ENCODE measurements at places on chromosomes 3 and 15. TPM values are rescaled to one million over a fixed set of nuclear protein-coding genes. Genes with fewer than 3 reads are reported as not detected.

GRCh38 chr3:149891621-149892020, 78.6 kb downstream of the RNF13 start:
- no peak overlapping the region for H3K4me3 ChIP-seq
- H3K27me3 ChIP-seq: no peaks in the 10 kb centered on the region
- peaks cover 4% of the 10 kb centered on the region for H3K4me1 ChIP-seq

- H3K4me3 ChIP-seq: no peak overlapping the region
- no peaks in the 10 kb centered on the region for H3K27me3 ChIP-seq
- peaks cover 6% of the 10 kb centered on the region for H3K36me3 ChIP-seq
- no peaks in the 10 kb centered on the region for H3K4me1 ChIP-seq
- no peak for DNase-seq
These were observed 118.4 kb downstream of the FGF12 start for GRCh38 chr3:192608726-192609600.

PLA2G4D gene
- 0.07 TPM for total RNA-seq

DNA sequence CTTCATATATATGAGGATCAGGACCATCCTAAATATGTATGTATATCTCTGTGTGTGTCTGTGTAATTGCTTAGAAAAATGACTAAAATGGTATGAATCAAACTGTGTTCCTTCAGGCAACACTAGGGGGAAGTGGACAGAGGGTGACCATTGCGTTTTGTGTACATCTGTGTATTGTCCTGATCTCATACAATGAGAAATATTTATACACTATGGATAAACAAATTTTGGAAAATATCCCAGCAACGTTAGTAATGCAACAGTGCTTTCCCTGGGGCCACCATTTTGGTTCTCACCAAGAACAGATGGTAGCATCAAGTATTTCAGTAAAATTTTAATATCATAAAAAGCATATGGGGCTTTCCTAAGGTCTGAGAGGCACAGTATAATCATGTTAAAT, 130.1 kb downstream of the PTPRG start:
- H3K36me3 ChIP-seq: peaks cover 5% of the 10 kb centered on the region
- no peak for DNase-seq
- H3K27ac ChIP-seq: peak overlapping the region; percentile 82
- H3K4me1 ChIP-seq: peaks cover 91% of the 10 kb centered on the region

- no peak for DNase-seq
- H3K27ac ChIP-seq: no peak overlapping the region
- no peaks in the 10 kb centered on the region for H3K4me1 ChIP-seq
- H3K27me3 ChIP-seq: no peaks in the 10 kb centered on the region
These were observed 112.8 kb downstream of the CHDH start for GRCh38 chr3:53733446-53733845.

- peaks cover 14% of the 10 kb centered on the region for H3K36me3 ChIP-seq
- H3K4me3 ChIP-seq: no peak overlapping the region
- peak overlapping the region; percentile 78 for H3K27ac ChIP-seq
- H3K4me1 ChIP-seq: peaks cover 30% of the 10 kb centered on the region
These were observed 80.9 kb downstream of the NECTIN3 start for GRCh38 chr3:111152496-111152895.

SPESP1 gene
- total RNA-seq: not detected

SENP2 gene
- 55.0 TPM for total RNA-seq

CCRL2 gene
- total RNA-seq: not detected

KY gene
- not detected for total RNA-seq

DNA sequence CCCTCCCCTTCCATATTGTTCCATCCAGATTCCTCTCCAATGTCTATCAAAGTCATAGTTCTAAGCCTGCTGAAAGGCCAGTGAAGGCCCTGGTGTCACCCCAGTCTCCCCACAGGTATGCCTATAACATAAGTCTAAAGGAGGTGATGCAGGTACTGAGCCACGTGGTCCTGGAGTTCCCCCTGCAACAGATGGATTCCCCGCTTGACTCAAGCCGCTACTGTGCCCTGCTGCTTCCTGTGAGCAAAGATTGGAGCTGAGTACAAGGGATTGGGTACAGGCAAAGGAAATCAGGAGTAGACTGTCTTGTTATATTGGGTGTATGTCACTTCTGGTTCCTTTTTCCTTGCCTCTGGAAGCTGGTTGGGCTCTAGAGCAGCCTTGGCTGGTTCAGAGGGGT, 8.2 kb downstream of the EIF2B5 start:
- DNase-seq: no peak
- H3K27ac ChIP-seq: no peak overlapping the region
- no peaks in the 10 kb centered on the region for H3K27me3 ChIP-seq
- H3K4me3 ChIP-seq: no peak overlapping the region
- H3K36me3 ChIP-seq: peaks cover 40% of the 10 kb centered on the region
- H3K4me1 ChIP-seq: no peaks in the 10 kb centered on the region

GRCh38 chr3:139979991-139980390, 45.0 kb downstream of the CLSTN2 start:
- no peaks in the 10 kb centered on the region for H3K27me3 ChIP-seq
- H3K36me3 ChIP-seq: no peaks in the 10 kb centered on the region
- DNase-seq: no peak
- no peak overlapping the region for H3K27ac ChIP-seq

- no peak overlapping the region for H3K27ac ChIP-seq
- no peaks in the 10 kb centered on the region for H3K36me3 ChIP-seq
- no peaks in the 10 kb centered on the region for H3K27me3 ChIP-seq
- DNase-seq: no peak
- H3K4me1 ChIP-seq: peaks cover 10% of the 10 kb centered on the region
- H3K4me3 ChIP-seq: no peak overlapping the region
These were observed 96.7 kb downstream of the TP63 start for GRCh38 chr3:189727898-189728297.

- no peak for DNase-seq
- no peaks in the 10 kb centered on the region for H3K36me3 ChIP-seq
- H3K4me1 ChIP-seq: peaks cover 2% of the 10 kb centered on the region
- H3K27ac ChIP-seq: no peak overlapping the region
These were observed 403.4 kb upstream of the SUCLG2 start for GRCh38 chr3:68057637-68058320.

MCCC1 gene
- 19.5 TPM for total RNA-seq

- H3K27ac ChIP-seq: no peak overlapping the region
- H3K36me3 ChIP-seq: no peaks in the 10 kb centered on the region
- peaks cover 2% of the 10 kb centered on the region for H3K27me3 ChIP-seq
- DNase-seq: no peak
- no peaks in the 10 kb centered on the region for H3K4me1 ChIP-seq
These were observed 84.5 kb upstream of the GALNT15 start for GRCh38 chr3:16090024-16090423.

DNA sequence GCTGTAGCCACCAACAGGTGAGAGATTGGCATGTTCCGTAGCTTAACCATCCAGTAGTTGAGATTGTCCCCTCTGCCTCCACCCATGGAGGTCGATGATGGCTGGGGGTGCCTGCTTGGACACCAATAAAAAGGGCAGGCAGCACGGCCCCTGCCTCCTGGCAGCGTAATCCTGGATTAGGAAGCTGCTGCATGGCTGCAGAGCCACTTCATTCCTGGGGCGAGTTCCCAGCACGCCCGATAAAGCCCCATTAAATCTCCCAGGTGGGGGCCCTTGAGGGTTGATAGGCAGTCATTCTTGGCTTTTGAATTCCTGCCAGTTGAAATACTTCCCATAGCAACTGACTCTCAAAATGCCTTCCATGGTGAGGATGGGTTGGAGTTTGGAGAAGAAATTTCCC, 67.8 kb downstream of the PLXNA1 start:
- no peak for DNase-seq
- H3K4me1 ChIP-seq: no peaks in the 10 kb centered on the region
- no peak overlapping the region for H3K27ac ChIP-seq

DNA sequence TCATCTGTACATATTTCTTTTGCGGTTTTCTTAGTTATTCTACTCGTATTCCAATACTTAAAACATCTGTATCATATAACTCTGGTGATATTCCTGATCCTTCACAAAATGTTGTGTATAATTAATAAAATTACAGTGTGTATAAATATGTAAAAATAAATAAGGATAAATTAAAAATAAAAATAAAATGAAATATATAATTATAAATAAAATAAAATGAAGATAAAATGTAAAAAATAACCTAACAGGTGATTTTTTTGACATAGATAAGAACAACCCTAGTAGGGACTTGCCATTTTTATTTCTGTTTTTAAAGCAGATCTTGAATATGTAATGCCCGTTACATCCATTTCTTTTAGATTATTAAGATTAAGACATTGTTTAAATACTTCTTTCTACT, 25.6 kb downstream of the IL1RAP start:
- H3K4me3 ChIP-seq: no peak overlapping the region
- no peak for DNase-seq
- H3K27me3 ChIP-seq: peaks cover 73% of the 10 kb centered on the region
- no peaks in the 10 kb centered on the region for H3K36me3 ChIP-seq
- H3K27ac ChIP-seq: no peak overlapping the region

DNA sequence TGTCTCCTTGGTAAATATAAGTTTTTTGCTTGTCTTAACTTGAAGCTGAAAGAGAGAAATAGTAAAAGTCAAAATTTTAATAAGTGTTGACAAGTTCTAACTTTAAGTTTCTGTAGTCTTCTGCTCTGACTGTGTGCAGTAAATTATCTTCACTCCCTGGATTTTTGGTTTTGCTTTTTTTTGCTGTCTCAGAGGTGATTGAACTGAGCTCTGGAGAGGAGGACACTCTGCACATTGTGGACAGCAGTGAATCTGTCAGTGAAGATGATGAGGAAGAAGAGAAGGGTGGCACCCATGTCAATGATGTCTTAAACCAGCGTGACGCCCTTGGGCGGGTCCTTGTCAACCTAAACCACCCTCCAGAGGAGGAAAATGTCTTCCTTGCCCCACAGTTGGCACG, 40.5 kb upstream of the TEX264 start:
- H3K27ac ChIP-seq: no peak overlapping the region
- no peaks in the 10 kb centered on the region for H3K27me3 ChIP-seq
- H3K36me3 ChIP-seq: peaks cover 41% of the 10 kb centered on the region
- peaks cover 4% of the 10 kb centered on the region for H3K4me1 ChIP-seq
- no peak for DNase-seq

GRCh38 chr3:57709031-57709430, 16.2 kb upstream of the DENND6A start:
- H3K4me3 ChIP-seq: no peak overlapping the region
- H3K27ac ChIP-seq: no peak overlapping the region
- 0 out of 2 replicates have a peak, but pooled peaks cover 7% of the 10 kb centered on the region for H3K36me3 ChIP-seq

DNA sequence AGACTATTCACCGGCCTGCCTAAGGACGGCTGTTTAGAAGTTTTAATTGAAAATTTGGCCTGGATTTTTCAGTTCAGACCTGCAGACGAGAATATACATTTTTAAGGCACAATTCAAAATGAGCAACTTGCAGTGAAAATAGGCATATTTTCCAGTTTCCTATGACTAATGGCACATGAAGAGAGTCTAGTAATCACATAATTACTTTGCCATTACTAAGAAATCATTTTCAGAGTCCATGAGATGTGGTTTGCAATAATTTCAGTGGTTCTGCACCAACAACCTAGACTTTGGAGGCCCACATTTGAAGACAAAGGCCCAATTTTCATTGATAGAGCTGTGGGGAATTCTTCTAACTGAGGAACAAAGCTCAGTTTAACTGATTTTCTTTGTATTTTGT, 205.3 kb downstream of the SOX2 start:
- no peak overlapping the region for H3K4me3 ChIP-seq
- H3K27me3 ChIP-seq: no peaks in the 10 kb centered on the region
- DNase-seq: no peak
- peaks cover 35% of the 10 kb centered on the region for H3K4me1 ChIP-seq
